ENCODE measurements at places on chromosomes 1 and 21.

GRCh38 chr1:24048205-24048869 lies 63.6 kb downstream of the MYOM3 start:
- no peak for DNase-seq

GRCh38 chr1:161707503-161707902 lies 474 bp downstream of the FCRLA start:
- DNase-seq = no peak

DNA sequence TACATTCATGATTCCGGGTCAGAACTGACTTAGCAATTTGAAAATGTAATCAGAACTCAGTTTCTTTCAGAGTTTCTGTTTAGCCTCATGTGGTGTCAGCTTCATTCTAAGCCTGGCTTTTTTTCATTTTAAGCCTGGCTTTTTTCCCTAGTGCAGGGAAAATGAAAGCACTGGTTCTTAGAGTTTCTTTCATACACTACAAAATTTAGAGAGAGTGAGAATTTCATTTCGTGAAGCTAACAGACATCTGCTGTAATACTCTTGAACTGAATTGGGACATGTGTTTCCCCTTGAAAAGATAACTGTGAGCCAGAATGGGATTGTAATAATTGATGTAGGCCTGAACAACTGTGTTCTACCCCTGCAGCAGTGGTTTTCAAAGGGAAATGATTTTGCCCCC lies 95.3 kb upstream of the KIAA0040 start:
- no peak for DNase-seq

- DNase-seq = no peak
These were observed 60.8 kb downstream of the MRPL37 start for GRCh38 chr1:54260810-54261209.

DNA sequence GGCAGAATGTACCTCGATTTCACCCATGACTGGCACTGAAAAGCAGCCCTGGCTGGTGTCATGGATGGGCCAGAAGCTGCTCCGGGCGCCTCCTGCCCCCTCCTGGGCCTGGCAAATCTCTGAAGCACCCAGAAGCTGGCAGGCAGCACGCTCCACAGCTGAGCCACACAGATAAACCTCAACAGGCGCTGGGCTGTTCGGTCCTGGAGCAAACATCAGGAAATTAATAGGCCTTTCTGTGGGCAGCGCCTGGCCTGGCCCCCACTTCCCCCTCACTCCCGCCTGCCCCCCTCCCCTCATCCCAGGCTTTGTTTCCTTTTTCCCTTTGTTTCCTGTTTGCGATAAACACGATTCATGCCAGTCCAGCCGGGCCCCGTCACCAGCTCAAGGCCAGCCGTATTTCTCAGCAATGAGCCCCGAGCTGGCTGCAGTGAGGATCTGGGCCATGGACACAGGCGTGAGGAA lies 20.1 kb upstream of the DISP3 start:
- DNase-seq = no peak

GRCh38 chr1:84025966-84026365 lies 27.0 kb upstream of the TTLL7 start:
- no peak for DNase-seq

DNA sequence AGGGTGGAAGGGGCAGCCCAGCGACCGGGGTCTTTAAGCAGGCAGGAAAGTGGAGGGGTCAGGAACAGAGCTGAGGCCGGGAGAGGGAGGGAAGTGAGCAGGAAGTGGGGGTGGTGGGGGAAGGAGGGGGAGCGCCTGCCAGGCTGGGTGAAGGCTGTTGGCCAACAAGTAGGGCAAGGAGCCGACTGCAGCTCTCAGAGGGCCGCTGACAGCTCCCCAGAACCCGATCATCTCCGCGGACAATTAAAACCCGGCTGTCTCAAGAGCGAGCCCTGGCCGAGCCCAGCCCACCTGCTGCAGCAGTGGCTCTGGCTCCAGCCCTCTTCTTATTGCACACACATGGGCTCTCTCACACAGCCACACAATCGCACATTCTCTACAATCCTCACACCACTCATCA lies 51.6 kb downstream of the GRIK3 start:
- no peak for DNase-seq

DNA sequence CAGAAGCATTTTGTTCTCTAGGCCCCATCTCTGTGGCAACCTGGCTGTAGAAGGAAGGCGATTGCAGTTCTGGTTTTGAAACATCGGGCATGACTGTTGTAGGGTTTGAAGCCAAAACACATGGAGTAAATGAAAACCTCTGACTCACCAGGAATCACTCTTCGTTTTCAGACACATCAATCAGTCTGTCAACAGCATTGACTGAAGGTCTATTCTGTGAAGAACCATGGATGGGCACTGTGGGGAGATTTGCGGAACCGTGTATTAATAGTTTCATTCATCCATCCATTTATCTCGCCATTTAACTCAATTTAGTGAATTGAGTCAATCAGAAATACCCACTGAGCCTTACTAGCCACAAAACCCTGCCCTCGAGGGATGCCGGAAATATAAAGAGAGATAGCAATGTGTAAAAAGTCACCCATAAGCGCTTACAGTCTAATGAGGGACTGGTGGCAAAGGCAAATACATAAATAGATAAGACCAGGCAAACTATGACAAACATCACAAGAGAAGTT lies 364.6 kb upstream of the PROX1 start:
- no peak for DNase-seq

DNA sequence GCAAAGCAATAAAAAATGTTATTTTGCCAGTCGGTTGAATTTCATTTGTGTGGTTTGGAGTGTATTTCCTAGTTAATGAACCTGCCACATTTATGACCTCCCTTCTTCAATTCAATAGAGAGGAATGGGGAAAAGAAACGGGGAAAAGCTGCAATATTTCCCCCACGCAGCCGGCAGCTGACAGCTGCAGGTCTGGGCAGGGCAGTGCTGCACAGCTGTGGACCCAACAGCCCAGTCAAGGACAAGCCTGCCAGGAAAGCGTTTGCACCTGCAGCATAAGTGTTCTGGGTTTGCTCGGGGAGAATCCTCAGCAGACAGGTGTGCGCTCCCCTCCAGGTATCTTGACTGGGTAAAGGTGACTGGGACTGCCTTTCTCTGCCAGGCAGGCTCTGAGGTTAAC lies 53.4 kb downstream of the FBXO2 start:
- DNase-seq = no peak

DNA sequence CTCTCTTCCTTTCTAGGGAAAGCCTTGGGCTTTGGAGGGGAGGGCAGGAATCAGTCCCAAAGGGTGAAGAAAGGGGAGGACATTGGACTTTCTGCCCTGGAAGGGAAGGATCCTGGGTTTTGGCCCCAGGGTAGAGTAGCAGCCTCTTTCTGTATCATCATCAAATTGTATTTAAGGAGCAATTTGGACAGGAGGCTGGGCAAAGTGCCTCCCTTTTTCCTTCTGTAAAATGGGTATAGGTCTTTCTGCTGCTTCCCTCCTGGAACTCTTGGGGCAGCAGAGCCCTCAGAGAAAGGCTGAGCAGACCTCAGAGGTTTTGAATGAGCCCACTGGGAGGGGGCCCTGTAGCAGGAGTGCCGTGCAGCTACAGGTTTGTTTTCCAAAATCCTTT lies 38.4 kb downstream of the ARHGEF10L start:
- DNase-seq = no peak

DNA sequence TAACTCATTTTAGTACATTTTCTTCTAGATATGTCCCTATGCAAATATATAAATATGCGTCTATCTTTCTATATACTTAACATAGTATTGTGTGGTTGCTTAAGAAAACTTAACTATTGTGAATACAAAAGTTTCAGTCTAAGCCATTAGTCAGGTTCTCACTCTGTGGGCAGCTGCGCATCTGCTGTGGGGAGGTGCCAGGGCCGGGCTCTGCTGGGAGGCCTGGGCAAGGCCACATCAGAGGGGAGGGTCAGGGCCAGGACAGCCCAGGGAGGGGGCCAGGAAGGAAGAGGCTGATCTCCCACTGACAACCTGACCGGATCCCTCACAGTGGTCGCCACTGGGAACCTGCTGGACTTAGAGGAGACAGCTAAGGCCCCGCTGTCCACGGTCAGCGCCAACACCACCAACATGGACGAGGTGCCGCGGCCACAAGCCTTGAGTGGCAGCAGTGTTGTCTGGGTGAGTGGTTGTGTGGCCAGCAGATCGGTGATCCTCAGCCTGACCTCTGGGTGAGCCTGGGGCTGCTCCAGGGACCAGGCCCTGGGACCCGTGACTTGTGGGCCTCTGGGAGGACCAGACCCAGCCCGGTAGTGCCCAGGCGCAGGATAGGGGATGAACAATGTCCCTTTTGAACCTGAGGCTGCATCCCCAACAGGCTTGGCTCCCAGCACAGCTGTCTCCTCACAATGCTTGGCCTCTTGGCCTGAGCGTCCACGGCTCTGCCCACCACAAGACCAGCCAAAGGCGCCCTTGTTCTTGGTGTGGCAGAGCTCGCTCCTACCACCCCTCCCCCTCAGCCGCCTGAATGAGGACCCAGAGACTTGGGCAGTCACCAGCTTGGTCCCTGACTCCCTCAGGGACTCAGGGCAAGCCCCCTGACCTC lies 20.2 kb downstream of the LDLRAP1 start:
- DNase-seq = no peak

DNA sequence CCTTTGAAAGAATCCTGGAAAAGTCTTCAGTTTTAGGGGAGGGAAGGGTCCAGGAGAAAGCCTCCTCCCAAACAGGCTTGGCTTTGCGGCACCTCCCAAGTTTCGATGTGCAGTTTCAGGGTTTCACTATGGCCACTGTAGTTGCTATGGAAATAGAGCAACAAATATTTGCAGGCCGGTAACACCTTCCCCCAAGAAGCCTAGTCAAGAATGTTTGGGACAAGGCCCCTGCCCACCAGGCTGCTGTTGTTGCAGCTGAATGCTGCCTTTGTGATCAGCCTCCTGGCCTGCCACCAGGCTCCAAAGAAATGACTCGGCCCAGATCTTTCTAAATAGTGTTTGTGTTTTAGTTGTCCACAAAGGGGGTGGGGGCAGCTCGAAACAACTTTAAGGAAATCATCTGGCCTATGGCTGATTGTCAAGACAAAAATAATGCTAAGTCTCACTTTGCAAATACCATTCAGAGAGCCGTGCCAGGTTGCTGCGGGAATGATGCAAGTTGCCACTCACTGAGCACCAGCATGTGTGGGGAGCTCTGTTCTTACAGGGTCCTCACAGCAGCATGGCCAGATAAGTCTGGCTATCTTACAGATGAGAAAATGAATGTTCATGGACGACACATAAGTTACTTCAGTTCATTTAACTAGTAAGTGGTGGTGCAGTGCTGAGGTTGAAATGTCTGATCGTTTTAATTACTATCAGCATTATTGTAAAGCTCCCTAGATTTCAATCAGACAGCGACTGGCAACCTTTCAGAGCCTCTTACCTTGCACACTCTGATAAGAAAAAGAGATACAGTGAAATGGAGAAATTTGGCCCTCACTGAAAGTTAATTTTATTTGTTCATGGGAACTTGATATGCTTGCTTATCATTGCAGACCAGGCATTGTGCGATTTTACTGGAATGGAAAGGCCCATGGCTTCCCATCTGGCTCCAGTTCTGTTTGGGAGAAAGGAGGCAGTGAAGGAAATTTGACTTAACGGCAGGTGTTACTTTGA lies 91.2 kb upstream of the JUN start:
- DNase-seq = no peak

- DNase-seq = no peak
These were observed 111.7 kb upstream of the IRF2BP2 start for GRCh38 chr1:234721476-234722269.

DNA sequence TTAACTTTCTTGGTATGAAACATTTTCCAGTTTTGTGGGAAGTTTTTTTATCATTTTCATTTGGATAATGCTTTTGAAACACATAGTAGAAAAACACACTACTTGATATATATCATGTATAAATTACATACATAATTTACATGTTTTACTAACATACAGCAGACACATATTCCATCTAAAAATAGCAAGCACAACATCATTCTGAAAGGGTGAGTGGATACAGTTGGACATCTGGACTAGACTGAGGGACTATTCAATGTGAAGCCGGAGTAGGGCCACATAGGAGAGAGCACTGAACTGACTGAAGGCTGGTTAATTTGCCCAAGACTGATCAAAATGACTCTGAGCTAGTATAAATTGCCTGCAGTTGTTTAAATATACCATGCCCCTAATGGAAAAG lies 11.7 kb downstream of the CDKN2C start:
- no peak for DNase-seq

- no peak for DNase-seq
These were observed 57.3 kb downstream of the SYF2 start for GRCh38 chr1:25174730-25175612.

GRCh38 chr1:204831186-204831585 lies 39.5 kb upstream of the NFASC start:
- no peak for DNase-seq

GRCh38 chr1:164561472-164561871 lies 2.5 kb downstream of the PBX1 start:
- no peak for DNase-seq

DNA sequence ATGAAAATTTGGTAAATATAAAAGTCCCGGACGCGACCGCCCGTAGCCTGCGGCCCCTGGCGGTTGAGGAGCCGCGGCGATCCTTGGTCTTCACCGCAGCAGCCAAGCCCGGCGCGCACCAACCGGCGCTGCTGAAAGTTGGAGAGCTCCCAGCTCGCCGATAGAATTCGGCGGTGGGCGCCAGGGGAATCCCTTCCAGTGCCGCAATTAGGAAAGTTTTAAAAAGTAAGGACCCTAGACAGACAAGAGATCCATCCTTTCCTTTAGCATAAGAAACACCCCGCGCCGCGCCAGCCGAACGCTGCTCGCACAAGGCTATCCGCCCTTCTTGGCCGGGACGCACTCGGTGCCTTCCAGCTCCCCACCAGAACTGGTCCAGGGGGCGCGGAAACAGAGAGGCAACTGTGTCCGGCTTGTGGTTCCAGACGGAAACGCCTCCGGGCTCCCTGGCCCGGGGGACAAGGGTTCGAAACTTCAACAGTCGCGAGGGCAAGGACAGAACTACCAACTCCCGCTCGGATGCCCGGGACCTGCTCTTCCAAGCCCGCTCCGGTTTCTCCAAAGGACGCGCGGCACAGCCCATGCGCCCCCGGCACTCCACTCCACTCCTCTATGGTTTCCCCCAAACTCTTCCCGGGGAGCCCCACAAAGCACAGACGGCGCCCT lies 1.7 kb downstream of the FAM78B start:
- no peak for DNase-seq

GRCh38 chr1:1564268-1564667 lies 10.4 kb downstream of the SSU72 start:
- DNase-seq = no peak

- DNase-seq = no peak
These were observed 2.6 kb downstream of the RIMS3 start for GRCh38 chr1:40662864-40663263.

DNA sequence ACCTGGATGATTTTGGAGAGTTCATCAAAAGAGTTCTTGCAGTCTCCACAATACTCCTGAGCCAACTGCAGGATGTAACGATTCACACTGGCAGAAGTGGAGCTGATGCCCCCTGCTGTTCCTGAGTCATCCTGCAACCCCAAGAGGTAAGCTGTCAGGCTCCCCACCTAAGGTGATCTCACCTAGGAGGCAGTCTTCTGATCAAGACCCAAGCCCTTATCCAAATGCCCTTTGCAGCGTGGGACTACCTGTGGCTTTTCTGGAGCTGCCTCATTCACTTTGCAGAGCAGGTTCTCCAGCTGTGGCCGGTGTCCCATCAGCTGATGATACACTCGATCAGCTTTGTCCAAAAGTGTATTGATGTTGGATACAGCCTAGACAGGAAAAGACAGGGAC lies 96.4 kb downstream of the UBR4 start:
- DNase-seq = no peak

GRCh38 chr1:41357451-41358101 lies 3.7 kb upstream of the FOXO6 start:
- DNase-seq = no peak

All from stimulated activated CD8-positive, alpha-beta memory T cell treated with anti-CD3 and anti-CD28 coated beads, Interleukin-7, amount 100 ng/mL, for 4 hours (primary cell).